Activated CD4-positive, alpha-beta T cell treated with anti-CD3 and anti-CD28 coated beads for 24 hours (primary cell): ENCODE measurements at places on chromosomes 6 and 20.

DNA sequence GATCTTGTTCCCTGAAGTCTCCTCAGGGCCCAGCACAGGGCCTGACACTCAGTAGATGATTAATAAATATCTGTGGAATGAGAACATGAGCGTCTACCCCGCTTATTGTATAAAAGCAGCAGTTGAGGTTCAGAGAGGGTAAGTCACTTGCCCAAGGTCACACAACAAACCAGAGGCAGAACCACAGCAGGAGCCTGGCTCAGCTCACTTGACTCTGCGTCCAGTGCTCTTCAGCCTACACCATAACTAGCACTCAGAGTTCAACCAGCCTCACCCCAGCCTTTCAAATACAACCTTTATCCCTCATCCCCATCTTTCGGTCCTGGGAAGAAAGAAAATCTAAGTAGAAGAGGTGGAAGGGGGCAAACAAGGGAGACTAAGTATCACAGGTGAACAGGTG is 24.9 kb upstream of the NOL4L start:
- no peak for DNase-seq

- no peak for DNase-seq
Observed at GRCh38 chr6:68958327-68958726, 323.2 kb downstream of the ADGRB3 start.

DNA sequence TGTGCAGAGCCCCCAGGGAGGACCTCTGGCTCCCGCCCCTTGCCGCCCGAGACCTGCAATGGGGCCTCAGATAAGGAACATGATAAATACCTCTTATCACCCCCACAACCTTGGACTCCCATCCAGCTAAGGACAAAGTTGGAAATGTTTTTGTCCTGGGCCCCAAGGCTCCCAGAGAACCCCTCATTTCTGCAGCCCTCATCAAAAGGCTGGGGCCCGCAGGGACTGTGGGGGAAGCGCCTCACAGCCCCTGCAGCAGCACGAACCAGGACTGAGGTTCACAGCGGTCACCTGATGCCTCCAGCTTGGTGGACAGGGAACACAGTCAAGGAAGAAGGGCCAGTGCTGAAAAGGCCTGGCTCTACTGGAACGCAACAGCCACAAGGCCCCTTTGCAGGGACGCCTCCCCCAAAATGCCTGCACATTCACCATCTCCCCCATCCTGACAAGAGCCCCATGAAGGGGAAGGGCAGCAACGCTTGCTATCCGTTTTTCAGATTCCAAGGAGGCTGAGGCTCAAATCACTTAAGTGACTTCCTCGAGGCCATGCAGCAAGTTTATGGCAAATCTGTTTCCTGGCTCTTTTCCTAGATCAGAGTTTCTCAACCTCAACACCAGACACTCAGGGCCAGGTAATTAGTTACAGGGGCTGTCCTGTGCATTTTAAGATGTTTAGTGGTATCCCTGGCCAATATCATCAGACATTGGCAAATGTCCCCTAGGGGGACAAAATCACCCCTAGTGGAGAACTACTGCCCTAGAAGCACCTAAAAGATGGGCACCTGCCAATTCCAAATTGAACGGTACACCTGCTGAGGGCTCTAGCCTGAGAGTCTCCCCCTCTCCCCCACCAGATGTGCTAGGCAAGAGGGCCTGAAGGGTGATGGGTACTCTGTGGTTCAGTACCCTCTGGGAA is 10.6 kb downstream of the TFEB start:
- DNase-seq, result no peak

- no peak for DNase-seq
Observed at GRCh38 chr6:6866656-6867403, 240.9 kb upstream of the RREB1 start.
